HCT116 (cell line): ENCODE measurements at places on chromosomes 7 and 10. TPM values are rescaled to one million over a fixed set of nuclear protein-coding genes. Genes with fewer than 3 reads are reported as not detected.

GTPBP10 gene
- total RNA-seq: 36.7 TPM

LIPF gene
- not detected for total RNA-seq

PON1 gene
- total RNA-seq: 0.20 TPM

LRMDA gene
- total RNA-seq: 4.8 TPM

DNA sequence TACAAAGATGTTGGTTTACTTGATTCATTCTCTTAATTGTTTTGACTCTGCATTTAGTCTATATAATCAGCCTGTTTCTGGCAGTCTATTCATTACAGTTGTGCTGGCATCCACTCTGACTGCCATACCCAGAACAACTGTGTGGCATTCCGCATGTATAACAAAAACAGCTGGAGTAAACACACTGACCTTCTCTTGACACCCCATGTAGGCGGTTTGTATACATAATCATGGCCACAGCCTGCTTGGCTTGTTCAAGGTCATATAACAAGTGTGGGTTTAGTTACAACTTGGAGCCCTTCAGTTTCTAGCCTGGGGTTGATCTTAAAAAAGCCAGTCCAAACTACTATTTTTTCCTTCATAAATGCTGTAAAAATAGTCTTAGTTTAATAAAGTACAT lies 70.9 kb downstream of the MBL2 start:
- DNase-seq: no peak
- H3K27ac ChIP-seq: no peak overlapping the region
- no peak overlapping the region for H3K4me3 ChIP-seq
- H3K4me1 ChIP-seq: no peaks in the 10 kb centered on the region
- no peaks in the 10 kb centered on the region for H3K27me3 ChIP-seq

INTS1 gene
- 167 TPM for total RNA-seq

DNA sequence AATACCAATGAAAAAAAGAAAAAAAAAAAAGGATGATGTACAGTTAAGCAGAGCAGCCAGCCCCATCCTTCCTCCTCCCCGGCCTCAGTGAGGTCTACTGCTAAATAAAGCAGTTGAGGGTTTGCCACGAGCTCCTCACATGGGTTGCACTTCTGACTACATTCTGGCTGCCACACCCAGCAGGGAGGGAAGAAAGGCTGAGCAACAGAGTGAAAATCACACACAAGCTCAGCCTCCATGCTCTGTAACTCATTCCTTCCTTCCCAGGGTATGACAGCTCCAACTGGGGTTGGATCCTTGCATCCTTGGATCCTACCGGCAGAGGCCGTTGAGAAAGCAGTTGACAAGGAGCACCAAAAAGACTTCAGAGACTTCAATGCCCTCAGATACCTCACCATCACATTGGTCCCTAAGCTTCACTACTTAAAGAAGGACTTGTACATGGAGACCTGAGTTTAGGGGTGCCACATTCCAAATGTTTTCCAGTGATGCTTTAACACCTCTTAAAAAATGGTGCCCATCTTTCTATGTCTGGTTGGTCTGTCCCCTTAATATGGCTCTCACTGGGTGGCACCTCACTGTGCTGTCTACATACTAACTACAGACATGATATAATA lies 52.9 kb upstream of the PIK3CG start:
- no peaks in the 10 kb centered on the region for H3K4me1 ChIP-seq
- H3K36me3 ChIP-seq: no peaks in the 10 kb centered on the region
- no peak overlapping the region for H3K4me3 ChIP-seq
- no peak overlapping the region for H3K27ac ChIP-seq
- DNase-seq: no peak

- H3K27ac ChIP-seq: no peak overlapping the region
- H3K36me3 ChIP-seq: no peaks in the 10 kb centered on the region
- H3K27me3 ChIP-seq: no peaks in the 10 kb centered on the region
- no peak overlapping the region for H3K4me3 ChIP-seq
Observed at GRCh38 chr7:131357282-131357880, 29.7 kb downstream of the MKLN1 start.

ANKMY2 gene
- 24.9 TPM for total RNA-seq

- no peak overlapping the region for H3K4me3 ChIP-seq
- no peak overlapping the region for H3K27ac ChIP-seq
- no peaks in the 10 kb centered on the region for H3K36me3 ChIP-seq
- H3K4me1 ChIP-seq: no peaks in the 10 kb centered on the region
Observed at GRCh38 chr7:156378806-156379205, 261.8 kb upstream of the RNF32 start.

DNA sequence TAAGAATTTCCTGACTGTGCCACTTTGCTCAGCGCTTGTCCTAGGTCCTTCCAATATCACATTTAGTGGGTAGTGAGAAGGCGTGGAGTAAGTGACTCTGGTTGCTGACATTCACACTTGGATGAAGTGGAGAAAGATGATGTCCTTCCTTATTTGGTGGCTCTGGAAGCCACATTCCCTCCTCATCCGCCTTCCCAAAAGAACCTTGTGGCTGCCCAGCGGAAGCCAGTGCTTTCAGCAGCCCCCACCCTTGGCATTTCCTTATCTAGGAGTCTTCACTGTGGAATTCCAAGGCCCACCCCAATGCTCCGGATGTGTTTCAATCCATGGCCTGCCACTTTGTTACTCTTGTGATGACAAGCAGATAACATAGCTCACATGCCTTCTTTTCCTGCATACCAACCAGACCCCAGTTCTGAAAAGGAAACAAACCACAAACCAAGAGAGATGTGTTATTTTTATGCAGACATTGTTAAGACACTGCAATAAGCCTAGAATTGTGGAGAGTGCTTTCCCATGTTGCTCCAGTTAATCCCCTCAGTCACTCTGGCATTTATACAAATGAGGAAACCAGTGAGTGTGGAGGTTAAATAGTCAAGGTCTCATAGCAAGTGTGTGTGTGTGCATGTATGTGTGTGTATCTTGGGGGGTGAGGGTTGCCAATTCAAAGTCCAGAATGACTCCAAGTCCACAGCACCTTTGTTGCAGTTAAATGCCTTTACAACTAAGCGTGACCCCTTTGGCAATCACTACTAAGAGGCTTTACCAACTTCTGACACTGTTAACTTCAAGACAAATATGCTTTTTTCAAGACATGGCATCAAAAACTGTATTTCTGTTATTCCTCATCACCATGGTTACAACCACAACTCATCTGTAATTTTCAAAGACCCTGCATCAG lies 10.3 kb upstream of the ANKRD1 start:
- H3K27me3 ChIP-seq: no peaks in the 10 kb centered on the region
- H3K27ac ChIP-seq: peak overlapping the region; percentile 39; the same call in 1 of the 2 replicates
- H3K4me3 ChIP-seq: no peak overlapping the region
- H3K4me1 ChIP-seq: peaks cover 27% of the 10 kb centered on the region

DENND2A gene
- total RNA-seq: 0.12 TPM

HOXA1 gene
- total RNA-seq: 2.8 TPM

DNA sequence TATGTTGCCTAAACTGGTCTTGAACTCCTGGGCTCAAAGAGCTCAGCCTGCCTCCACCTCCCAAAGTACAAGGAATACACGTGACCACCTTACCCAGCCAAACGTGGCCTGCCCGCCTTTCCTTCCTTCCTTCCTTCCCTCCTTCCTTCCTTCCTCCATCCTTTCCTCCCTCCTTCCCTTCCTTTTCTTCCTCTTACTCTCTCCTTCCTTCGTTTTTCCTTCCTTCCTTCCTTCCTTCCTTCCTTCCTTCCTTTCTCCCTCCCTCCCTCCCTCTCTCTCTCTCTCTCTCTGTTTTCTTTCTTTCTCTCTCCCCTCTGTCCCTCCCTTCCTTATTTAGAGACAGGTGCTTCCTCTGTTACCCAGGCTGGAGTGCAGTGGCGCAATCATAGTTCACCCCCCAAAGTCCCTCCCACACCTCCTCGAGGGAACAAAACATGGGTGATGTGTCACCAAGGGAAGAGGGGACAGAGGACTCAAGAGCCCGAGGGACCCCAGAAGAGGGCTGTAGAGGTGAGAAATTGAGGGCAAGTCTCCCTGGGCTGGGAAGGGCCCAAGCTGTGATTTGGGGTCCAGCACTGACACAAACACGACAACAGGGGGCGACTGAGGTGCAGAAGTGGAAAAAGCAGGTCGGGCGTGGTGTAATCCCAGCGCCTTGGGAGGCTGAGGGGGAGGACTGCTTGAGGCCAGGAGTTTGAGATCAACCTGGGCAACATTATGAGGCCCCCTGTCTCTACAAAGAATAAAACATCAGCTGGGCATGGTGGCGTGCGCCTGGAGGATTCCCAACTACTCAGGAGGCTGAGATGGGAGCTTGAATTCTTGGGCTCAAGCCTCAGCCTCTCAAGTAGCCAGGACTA lies 28.1 kb downstream of the EPHB4 start:
- H3K27me3 ChIP-seq: no peaks in the 10 kb centered on the region
- H3K4me3 ChIP-seq: no peak overlapping the region
- 0 out of 2 replicates have a peak, but pooled peaks cover 4% of the 10 kb centered on the region for H3K36me3 ChIP-seq
- no peak overlapping the region for H3K27ac ChIP-seq
- peaks cover 43% of the 10 kb centered on the region for H3K4me1 ChIP-seq
- DNase-seq: no peak

- no peaks in the 10 kb centered on the region for H3K27me3 ChIP-seq
- no peak for DNase-seq
- no peak overlapping the region for H3K4me3 ChIP-seq
- no peaks in the 10 kb centered on the region for H3K36me3 ChIP-seq
- H3K27ac ChIP-seq: no peak overlapping the region
Observed at GRCh38 chr10:122915700-122916099, 5.3 kb downstream of the FAM24A start.

DNA sequence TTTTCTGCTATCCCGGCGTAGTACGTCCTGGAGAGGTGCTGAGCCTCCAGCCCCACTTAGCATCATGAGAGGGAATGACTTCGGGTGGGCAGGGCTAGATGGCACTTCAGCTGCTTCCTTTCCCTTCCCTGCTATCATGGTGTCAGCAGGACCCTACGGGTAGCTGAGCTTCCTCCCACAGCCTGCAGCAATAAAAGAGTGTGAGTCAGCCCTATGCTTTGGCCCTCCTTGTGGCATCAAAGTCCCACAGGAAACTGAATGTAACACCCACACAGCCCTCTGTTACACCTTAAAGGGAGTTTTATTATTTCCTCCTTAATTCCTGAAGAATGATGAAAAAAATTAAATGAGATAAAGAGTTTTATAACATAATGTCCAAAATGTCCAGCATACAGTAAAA lies 458.1 kb downstream of the RPS24 start:
- H3K36me3 ChIP-seq: no peaks in the 10 kb centered on the region
- H3K4me1 ChIP-seq: peaks cover 8% of the 10 kb centered on the region
- H3K27ac ChIP-seq: no peak overlapping the region
- H3K4me3 ChIP-seq: no peak overlapping the region
- no peaks in the 10 kb centered on the region for H3K27me3 ChIP-seq

DNA sequence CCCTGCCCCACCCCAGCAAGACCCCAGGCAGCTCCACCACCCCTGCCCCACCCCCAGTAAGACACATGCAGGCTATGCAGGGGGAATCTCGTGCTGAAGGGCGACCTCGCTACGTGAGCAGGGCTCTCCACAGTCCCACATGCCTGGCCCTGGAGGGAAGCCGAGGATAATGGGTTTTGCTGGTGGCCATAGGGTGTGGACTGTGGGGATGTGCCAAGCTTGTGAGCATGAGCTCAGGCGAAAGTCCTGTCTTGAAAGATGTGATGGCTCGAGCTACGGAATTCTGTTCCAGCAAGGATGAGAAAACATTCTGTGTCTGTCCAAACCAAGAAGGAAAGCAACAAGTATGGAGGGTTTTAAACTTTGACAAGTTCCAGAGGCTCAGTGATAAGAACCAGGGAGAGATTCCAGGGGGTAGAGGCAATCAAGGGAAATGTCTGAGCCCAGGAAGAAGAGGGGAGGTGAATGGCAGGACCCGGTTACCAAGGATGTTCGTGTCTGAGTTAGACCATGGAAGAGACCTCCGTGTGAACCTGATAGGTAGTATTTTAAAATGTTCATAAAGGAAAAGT lies 63.1 kb downstream of the PYROXD2 start:
- no peak for DNase-seq
- H3K27ac ChIP-seq: no peak overlapping the region
- no peaks in the 10 kb centered on the region for H3K4me1 ChIP-seq
- no peaks in the 10 kb centered on the region for H3K36me3 ChIP-seq

DNA sequence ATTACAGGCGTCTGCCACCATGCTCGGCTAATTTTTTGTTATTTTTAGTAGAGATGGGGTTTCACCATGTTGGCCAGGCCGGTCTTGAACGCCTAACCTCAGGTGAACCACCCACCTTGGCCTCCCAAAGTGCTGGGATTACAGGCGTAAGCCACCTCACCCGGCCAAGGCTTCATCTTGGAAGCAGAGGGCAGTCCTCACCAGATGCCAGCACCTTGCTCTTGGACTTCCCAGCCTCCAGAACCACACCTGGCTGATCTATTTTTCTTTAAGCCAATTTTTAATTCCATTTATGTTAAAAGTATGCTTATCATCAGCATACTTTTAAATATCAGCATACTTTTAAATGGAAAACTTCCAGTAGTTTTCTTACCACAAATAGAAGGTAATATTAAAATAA lies 12.2 kb downstream of the ANXA7 start:
- peaks cover 13% of the 10 kb centered on the region for H3K36me3 ChIP-seq
- DNase-seq: no peak
- no peak overlapping the region for H3K4me3 ChIP-seq
- H3K4me1 ChIP-seq: no peaks in the 10 kb centered on the region; the same call in 1 of the 2 replicates
- H3K27me3 ChIP-seq: no peaks in the 10 kb centered on the region

SPDYE6 gene
- total RNA-seq: not detected

GRCh38 chr7:12719981-12720865 lies 32.8 kb downstream of the ARL4A start:
- DNase-seq: no peak
- H3K4me3 ChIP-seq: no peak overlapping the region
- no peak overlapping the region for H3K27ac ChIP-seq
- H3K36me3 ChIP-seq: no peaks in the 10 kb centered on the region
- no peaks in the 10 kb centered on the region for H3K27me3 ChIP-seq
- peaks cover 18% of the 10 kb centered on the region; the same call in 1 of the 2 replicates for H3K4me1 ChIP-seq

GRCh38 chr10:734481-734880 lies 45.0 kb upstream of the DIP2C start:
- no peak overlapping the region for H3K27ac ChIP-seq
- peaks cover 40% of the 10 kb centered on the region for H3K27me3 ChIP-seq
- no peak overlapping the region for H3K4me3 ChIP-seq
- H3K4me1 ChIP-seq: no peaks in the 10 kb centered on the region
- no peak for DNase-seq
- H3K36me3 ChIP-seq: no peaks in the 10 kb centered on the region

NRG3 gene
- not detected for total RNA-seq

- H3K4me1 ChIP-seq: no peaks in the 10 kb centered on the region
- H3K27me3 ChIP-seq: peaks cover 13% of the 10 kb centered on the region; the same call in 1 of the 2 replicates
- H3K27ac ChIP-seq: no peak overlapping the region
- H3K4me3 ChIP-seq: no peak overlapping the region
- DNase-seq: no peak
Observed at GRCh38 chr10:105025092-105025491, 384.0 kb downstream of the SORCS3 start.

GRCh38 chr7:82039621-82040020 lies 269.8 kb upstream of the HGF start:
- no peaks in the 10 kb centered on the region for H3K4me1 ChIP-seq
- no peak overlapping the region for H3K4me3 ChIP-seq
- H3K36me3 ChIP-seq: no peaks in the 10 kb centered on the region
- no peak overlapping the region for H3K27ac ChIP-seq

DNA sequence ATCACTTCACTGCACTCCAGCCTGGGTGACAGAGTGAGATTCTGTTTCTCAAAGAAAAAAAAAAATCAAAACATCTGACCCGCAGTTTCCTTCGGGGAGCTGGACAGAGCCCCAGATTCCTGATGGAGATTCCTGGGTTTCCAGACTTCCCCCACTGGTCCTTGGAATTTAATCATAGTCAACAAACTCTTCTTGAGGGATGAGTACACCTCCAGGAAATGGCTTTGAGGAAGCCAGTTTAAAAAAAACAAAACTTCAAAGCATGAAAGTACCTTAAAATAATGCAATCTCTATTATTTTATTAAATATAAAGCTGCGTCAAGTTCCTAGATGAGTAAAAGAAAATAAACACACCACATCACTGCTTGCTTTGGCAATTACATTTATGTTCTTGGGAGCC lies 1.2 kb upstream of the MAD1L1 start:
- no peak overlapping the region for H3K4me3 ChIP-seq
- H3K36me3 ChIP-seq: peaks cover 26% of the 10 kb centered on the region
- peaks cover 14% of the 10 kb centered on the region for H3K4me1 ChIP-seq
- H3K27ac ChIP-seq: no peak overlapping the region
- H3K27me3 ChIP-seq: no peaks in the 10 kb centered on the region

LIPJ gene
- not detected for total RNA-seq
